ENCODE measurements at places on chromosomes 2 and 18.
A peak's percentile ranks its signal among the peaks of the same experiment; 100 is the strongest.

- DNase-seq = no peak
These were observed 128.0 kb upstream of the MAP3K20 start for GRCh38 chr2:172947461-172948153.

DNA sequence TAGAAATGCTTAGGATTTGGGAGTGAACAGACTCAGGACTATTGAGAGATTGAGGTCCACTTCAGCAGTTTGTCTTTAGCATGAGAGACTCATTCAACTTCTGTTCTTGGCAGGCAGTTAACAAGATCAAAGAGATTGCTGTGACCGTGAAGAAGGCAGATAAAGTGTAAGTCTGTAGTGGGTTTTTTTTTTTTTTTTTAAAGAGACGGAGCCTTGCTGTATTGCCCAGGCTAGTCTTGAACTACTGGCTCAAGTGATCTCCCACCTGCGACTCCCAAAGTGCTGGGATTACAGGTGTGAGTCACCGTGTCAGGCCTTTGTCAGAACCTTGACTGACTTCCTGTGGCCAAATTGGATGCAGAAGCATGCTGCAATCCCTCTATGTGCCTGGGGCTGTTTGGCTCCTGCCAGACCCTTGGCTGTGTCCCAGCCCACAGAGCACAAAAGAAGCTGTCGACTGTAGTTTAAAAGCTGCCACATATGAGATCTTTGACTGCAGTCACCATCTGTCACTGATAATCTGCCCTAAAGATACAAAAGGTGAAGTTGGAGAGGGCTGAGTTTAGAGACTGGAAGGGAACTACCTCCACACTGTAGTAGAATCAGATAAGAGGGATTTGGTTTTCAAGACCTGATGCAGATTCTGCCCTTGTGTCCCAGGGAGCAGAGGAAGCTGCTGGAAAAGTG, 9.9 kb downstream of the CCT7 start:
- DNase-seq = no peak

DNA sequence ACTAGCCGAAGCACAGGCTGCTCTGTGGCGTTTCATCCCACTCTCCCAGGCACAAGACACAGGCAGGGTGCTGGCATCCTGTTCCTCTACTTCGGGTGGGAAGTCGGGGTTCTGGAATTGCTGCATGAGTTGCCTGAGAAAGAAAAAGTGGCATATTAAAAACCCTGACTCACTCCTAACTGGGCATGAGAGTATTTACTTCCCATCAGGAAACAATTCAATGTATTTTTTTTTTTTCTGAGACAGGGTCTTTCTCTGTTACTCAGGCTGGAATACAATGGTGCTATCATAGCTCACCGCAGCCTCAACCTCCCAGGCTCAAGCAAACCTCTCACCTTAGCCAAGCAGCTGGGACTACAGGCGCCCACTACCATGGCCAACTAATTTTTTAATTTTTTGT, 7.4 kb downstream of the ODC1 start:
- no peak for DNase-seq

DNA sequence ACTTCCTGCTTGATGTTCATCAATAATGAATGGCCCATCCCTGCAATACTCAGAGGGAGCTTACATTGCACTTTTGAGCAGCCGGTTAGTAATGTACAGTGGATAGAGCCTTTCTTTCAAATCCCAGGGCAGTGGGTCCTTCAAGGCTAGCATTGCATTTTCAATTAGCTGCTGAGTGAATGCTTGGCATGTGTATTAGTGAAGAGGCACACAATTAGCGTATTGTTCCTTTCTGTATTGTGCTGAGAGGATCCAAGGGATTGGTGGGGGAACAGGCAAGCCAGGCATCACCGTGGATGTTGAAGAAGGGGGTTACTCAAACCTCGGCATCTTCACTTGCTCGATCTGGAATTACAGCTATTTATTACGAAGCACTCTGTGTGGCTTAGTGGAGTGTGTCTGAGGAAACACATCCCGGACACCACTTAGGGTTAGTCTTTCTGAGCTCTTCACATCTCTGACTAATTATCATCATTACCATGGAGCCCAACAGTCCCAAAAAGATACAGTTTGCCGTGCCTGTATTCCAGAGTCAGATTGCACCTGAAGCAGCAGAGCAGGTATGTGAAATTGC, at the start of gene PPP1R1C:
Gene PPP1R1C, plus strand, starts transcription at position 222 of the 574 bp plus-strand sequence. Its CDS starts 258 bp downstream, at position 480.
- DNase-seq = no peak

DNA sequence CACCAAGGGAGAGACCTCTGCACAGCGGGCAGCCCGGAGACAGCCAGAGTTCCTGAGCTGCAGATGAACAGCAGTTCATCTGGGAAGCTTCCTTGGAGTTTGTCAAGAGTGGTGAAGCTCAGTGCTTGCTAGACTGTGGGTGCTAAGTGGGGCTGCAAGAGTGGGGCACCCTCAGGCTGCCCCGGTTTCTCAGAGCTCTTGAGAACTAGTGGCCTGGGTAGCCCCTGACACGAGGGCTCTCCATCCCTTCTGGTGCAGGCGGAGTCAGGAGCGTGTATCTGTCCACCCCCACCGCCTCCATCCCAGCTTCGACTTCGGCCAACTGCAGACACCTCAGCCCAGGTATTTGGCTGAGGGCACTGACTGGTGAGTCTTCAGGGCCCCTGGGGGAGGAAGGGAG, 222.0 kb downstream of the LOXHD1 start:
- DNase-seq = no peak

- no peak for DNase-seq
These were observed 188.2 kb upstream of the XIRP2 start for GRCh38 chr2:166700079-166700478.

GRCh38 chr18:45686891-45687611, 36.9 kb upstream of the SLC14A1 start:
- DNase-seq = no peak

- DNase-seq = no peak
These were observed 103.0 kb upstream of the STK39 start for GRCh38 chr2:168350380-168350779.

GRCh38 chr2:64453770-64454385, at the start of gene LGALSL:
TSS of gene LGALSL (plus strand) at chr2:64454162. CDS start at chr2:64454546, 384 bp downstream.
- peak; percentile 88 for DNase-seq

- no peak for DNase-seq
These were observed 3.0 kb upstream of the IL1A start for GRCh38 chr2:112787294-112787693.

- DNase-seq = peak; percentile 39
These were observed 1.3 kb upstream of the KCMF1 start for GRCh38 chr2:84969511-84970209.

DNA sequence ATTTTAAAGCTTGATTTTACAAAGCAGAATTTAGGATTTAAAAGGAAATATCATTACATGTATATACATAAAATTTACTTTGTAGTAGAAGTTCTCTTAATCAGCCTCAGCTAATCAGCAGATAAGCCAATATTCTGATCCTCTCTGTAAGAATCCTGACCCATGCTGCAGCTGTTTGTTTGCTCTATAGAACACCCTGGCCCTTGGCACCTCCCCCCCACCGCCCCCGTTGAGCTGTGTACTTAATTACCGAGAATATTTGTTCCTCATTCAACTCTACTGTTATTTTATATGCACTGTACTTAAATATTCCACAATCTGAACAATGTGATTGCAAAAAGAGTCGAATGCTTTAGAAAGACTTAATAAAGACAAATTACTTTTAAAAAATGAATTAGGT, 98.0 kb downstream of the EVA1A start:
- DNase-seq = no peak

DNA sequence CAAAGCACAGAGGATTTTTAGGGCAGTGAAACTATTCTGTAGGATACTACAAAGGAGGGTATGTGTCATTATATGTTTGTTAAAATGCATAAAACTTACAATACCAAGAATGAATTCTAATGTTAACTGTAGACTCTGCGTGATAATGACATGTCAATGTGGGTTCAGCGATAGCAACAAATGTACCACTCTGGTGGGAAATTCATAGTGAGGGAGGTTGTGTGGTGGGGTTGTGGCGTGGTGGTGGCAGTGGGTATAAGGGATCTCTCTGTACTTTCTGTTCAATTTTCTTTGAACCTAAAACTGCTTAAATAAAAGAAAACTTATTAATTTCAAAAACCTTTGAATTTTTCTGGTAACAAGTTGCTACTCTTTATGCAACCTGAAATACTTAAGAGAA, 99.3 kb upstream of the SLC38A11 start:
- DNase-seq = no peak

DNA sequence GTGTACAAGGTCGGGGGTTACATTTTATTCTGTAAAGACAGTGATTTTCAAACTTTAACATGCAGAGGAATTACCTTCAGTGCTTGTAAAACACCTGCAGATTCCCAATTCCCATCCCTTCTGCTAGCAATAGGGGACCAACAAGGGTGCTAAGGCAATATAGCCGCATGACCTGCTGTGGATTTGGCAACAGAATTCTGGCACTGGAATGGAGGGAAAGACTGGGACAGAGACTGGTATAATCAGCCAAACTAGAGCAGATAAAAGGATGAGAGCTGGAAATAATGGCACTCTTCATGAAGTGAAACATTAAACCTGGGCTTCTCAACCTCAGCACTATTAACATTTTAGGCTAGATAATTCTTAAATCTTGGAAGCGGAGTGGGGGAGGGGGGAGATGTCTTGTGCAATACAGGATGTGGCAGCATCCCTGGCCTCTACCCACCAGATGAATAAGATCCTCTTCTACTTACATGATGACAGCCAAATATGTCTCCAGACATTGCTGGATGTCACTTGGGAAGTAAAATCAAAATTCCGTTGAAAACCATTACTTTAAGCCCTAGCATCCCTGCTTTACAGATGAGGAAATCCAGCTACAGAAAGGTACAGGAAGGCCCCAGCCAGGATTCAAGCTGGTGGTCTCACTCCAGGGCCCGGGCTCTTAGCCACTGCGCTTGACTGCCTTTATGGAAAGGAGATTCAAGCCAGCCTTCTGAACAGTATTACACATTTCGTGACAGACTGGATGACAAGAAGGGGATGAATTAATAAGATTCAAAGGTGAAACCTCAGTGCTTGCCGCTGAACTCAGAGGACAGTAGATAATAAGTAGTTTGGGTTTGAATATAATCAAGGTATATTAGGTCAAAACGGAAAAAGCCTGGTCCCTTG, 1.7 kb downstream of the EVA1A start:
- peak; percentile 56 for DNase-seq

GRCh38 chr2:74428675-74429074, 7.1 kb downstream of the WDR54 start:
- no peak for DNase-seq

DNA sequence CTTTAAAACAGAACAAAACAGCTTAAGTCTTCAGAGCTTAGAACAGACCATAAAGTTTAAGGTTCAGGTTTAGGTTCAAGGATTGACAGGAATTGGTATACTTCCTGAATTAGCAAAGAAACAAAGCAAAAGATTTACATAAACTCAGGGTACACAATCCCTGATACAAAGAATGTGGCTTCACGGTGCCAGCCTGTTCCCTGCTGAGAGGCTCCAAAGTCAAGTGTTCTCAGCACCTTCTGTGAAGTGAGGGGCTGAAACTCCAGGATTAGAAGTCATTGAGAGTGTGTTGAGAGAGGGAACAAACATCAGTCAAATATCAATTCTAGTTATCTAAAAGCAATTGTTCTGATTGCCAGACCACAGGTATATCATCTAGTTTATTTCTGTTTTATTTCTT, 35.7 kb downstream of the DYNAP start:
- no peak for DNase-seq

DNA sequence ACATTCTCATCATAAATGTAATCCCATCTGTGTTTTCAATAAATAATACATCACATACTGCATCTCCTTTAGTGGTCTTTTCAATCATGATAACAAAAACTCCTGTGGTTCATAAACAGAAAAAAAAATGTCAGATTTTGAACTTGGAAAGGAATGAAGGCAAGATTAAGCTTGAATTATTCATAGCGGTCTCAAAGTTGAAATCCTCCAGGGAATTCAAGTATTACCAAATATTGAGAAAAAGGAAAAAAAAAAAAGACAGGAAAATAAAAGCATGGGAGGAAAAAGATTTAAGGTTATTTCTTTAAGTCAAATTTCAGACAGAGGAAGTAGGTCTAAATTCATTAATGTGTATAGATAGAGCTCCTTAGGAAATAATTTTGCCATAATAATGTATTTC, 92.1 kb downstream of the COLEC12 start:
- DNase-seq = peak; percentile 17

- no peak for DNase-seq
These were observed 2.9 kb upstream of the CASP10 start for GRCh38 chr2:201180010-201180409.

- DNase-seq = no peak
These were observed 258.5 kb downstream of the RND3 start for GRCh38 chr2:150228936-150229335.

- no peak for DNase-seq
These were observed 184.1 kb upstream of the KYNU start for GRCh38 chr2:142693171-142693950.

GRCh38 chr2:143759455-143759854, 630.2 kb downstream of the ARHGAP15 start:
- no peak for DNase-seq

DNA sequence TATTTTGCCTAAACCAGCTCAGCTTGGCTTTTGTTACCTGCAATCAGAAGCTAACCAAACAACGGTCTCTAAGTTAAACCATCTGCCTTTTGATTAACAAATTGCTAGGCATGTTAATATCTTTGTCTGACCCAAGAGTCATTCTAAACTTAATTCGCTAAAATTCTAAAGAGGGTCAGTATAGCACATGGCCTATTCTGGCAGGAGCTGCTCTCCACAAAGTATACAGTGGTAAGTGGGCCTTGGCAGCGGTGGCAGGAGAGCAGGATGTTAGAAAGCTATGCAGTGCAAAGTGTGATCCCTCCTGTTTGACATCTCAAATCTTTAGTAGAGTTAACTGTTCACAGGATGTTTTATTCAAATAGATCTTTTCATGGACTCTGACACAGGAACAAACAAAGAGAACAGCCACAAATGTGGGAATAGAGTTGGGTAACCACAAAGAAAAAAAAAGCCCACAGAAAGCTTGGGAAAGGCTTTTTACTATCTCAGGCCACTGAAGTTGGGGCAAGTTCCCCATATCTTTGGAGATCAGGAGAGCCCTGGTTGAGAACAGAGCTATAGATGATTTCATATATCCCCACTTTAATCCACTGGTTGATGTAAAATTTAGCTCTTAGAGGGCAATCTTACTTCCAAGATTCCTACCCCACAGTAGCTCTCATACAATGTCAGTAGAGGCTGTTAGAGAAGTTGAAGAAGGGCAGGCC, 10.6 kb downstream of the CFAP210 start:
- DNase-seq = no peak

GRCh38 chr2:31319406-31320175, 85.6 kb downstream of the EHD3 start:
- DNase-seq = peak; percentile 38

DNA sequence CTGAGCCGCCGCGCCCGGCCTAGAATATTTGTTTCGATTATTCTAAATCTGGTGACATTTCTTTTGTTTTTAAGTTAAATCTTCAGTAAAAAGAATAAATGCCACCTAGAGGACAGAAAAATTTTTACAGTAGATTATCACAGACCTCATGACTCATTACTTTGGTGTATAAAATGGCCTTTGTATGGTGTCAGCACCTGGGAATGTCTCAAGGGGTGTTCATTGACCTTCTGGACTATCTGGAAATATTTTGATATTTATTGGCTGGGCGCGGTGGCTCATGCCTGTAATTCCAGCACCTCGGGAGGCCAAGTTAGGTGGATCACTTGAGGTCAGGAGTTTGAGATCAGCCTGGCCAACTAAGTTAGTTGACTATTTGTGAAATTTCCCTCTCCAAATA, 30.3 kb upstream of the SLC30A6 start:
- peak; percentile 75 for DNase-seq

All from GM03348 (cell line).